ENCODE measurements at places on chromosomes 11 and 22.

DNA sequence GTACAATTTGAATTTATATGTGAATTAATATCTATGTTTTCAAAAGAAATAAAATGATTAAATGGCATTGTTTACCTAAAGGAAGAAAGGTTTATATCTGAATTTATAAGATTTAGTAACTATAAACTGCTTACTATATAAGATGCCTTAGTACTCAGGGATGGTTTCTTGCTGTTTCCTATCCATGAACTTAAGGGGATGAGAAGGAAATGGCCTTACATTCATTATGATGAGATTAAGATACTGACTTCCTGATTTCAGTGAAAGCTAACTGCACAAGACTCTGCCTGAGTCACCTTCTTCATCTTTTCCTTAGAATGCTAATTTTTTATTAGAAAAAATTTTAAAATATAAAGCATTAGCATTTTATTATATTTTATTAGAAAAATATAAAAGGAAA lies 606.3 kb upstream of the ARHGAP42 start:
- DNase-seq: no peak

GRCh38 chr11:119721129-119722120 lies 7.6 kb downstream of the NECTIN1 start:
- DNase-seq: no peak

GRCh38 chr11:127105593-127106541 lies 105.3 kb upstream of the KIRREL3 start:
- no peak for DNase-seq

DNA sequence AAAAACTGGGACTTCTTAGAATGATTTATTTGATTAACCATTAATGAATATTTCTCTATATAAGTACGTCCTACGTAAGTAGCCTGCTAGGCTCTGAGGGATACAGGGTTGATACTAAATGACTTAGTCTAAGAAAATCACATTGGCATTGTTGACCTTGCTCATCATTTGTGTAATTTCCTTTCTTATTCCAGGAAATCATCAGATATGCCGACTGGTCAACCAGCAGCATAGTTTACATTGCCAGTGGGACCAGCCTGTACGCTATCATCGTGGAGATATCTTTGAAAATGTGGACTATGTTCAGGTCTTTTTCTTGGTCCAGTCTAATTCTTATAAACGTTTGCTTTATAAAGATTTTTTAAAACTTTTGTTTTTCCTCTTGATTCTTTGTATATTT lies 42.5 kb downstream of the TTC17 start:
- DNase-seq: no peak

DNA sequence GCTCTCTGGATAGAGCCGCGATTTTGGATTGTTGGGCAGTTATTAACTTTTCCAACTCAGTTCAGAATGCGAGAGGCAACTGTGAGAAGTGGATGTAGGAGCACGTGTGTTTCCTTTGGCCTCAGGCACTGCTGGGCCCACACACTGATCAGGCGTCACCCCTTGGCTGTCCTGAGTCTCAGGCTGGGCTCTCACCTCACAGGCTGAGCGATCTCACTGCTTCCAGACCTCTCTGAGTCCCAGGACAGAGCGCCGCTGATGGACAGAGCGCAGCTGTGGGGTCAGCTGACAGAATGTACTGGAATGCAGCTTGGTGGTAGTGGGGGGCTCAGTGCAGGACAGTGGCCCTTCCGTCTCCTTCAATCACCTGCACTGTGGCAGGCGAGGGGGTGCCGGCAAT lies 516.2 kb downstream of the TBC1D22A start:
- no peak for DNase-seq

DNA sequence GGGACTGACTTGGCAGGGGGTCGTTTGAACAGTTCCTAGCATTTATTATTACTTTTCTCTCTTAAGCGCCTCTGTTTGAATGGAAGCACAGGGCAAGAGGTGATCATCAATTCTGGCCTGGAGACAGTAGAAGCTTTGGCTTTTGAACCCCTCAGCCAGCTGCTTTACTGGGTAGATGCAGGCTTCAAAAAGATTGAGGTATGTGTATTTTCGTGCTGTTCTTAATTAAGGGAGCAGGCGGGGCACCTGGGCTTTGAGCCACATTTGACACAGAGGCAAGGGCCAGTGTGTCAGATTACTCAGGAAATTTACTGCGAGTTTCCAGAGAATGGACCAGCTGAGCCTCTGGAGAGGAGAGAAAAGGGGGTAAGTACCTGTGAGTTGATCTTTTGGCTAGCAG lies 102.4 kb upstream of the SORL1-AS1 start:
- DNase-seq: no peak

All from GM13976 (cell line).